Neuronal stem cell (in vitro differentiated cells): ENCODE measurements at places on chromosomes 16 and 17.

DNA sequence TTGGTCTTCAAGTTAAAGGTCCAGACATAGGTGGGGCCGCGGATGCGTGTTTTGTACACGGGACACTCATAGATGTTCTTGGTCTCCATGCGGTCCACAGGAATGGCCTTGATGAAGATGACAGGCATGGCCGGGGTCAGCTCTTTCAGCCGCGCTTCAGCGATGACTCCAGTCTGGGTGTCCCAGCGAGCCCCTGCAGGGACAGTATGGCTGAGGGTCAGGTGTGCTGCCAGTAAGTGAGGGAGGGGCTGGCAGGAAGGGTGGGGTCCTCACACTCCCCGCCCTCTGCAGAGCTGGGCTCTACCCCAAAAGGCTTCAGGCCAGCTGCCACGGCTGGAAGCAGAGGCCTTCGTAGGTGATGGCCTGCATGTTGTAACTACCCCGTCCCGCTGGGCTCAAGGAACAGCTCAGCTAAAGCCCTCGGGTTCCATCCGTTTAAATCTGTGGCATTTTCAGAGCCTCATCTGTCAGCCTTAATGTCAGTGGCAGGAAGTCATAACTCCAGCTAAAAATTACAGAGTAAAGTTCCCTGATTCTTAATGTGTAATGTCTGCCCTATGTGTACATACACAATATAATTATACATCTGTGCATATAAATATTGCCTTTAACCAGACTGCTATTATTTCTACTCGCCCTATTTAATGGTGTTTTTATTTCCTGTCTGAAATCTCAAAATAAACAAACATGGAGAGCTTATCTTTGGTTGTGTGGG, 45.7 kb downstream of the PGS1 start:
- DNase-seq, result no peak

- no peak for DNase-seq
Measured at GRCh38 chr17:72430611-72431432, 310.0 kb downstream of the SOX9 start.

- no peak for DNase-seq
Measured at GRCh38 chr17:81390873-81391255, 4.4 kb upstream of the BAHCC1 start.

DNA sequence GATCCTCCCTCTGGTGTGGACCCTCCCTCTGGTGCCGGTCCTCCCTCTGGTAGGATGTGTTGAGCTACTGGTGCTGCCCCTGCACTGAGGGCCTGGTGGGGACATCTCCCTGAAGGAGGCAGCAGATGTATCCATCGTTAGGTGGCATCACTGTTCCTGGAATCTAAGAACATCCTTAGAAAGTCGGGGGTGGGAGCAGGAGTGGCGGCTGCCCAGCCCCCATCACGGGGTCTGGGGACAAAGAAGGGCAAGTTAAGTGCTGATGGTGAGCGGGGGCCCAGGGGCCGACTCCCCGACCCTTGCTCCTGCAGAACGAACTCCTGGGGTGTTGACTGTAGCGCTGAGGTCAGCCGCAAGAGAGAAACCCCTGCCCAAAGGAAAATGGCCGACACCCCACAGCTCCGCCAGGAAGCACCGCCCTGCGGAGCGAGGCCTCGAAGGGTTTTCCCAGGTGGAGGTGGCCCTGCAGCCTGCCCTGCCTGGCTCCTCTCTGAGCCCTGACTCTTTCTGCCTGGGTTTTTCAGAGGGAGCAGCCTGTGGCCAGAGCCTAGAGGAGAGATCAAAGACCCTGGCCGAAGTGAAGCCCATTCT, 5.5 kb downstream of the CTU2 start:
- no peak for DNase-seq

- DNase-seq, result no peak
Measured at GRCh38 chr17:64223931-64224629, 39.0 kb downstream of the TEX2 start.

DNA sequence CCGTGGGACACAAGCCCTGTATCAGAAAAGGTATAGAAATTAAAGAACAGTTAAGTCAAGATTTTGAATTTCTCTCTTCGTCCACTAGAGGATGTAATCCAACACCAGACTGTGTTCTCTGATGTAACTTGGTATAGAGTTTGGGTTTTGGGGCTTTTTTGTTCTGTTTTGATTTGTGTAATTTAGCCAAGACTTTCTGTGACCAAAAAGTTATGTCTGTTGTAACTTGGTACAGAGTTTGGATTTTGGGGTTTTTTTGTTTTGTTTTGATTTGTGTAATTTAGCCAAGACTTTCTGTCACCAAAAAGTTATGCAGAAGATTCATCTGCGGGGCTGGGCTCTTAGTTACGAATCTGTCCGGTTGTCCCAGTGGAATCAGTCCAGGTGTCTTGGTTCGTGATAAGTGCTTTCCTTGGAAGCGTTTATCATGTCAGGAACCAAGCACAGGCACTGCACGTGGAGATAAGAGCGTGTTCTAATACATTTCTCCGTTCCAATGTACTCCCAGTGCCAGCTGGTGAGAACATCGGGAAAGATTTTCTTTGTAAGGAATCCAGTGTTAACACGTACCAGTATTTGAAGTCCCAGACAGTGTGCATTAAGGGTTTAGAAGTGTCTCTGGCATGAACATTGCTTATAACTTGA, 44.1 kb upstream of the SEC14L1 start:
- no peak for DNase-seq

DNA sequence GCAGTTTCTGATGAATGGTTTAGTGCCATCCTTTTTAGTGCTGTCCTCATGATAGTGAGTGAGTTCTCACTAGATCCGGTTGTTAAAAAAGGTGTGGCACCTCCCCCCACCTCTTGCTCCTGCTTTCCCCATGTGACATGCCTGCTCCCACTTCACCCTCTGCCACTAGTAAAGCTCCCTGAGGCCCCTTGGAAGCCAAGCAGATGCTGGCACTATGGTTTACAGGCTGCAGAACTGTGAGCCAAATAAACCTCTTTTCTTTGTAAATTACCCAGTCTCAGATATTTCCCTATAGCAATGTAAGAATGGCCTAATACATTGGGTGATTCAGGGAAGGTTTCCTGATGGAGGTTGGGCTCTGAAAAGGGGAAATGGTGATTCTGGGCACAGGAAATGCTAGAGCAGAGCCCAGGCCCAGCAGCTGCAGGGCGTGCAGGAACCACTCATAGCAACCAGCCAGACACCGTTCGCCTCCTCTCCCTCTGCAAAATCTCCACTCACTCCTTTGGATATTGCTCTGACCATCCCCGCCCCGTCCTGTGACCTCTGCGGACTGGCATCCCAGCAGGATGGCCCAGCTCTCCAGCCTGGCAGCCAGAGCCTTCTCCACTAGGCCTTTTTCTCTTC, 2.6 kb upstream of the ADORA2B start:
- no peak for DNase-seq

DNA sequence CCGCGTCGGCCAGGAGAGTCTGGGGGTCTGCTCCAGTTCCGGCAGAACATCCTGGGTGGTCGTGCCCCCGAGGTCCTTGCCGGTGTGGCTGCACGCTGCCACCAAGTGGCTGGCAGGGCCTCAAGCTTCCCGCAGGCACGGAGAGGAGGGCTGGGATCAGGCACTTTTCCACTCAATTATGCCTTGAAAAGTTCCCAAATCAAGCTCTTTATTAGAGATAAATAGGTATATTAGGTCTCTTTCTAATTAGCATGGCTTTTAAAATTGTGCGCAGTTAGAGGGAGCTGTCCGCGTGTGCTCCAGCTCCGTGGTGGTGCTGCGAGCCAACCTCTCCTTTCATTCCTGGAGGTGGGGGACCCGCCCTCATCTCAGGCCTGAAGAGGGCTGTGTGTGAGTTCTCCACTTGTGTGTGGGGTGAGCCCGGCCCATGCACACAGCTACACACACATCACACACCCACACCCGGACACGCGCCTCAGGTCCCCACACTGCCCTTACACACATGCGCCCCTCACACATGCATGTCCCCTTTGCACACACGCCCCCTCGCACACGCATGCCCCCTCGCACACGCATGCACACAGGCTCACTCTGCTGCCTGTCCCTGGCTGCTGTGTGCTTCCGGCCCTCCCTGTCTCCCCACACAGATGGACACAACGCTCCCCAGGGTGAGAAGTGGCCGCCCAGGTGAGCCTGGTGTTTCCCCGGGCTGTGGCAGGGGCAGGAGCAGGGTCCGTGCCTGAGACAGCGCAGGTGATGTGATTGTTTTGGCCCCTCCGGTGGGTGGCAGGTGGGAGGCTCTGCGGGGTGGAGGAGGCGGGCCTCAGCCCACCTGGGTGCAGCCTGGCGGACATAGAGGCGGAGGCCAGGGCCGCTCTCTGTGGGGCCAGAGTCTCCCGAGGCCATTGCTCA, 28.8 kb downstream of the CACNA1H start:
- no peak for DNase-seq
